Putamen (tissue), 1 donor: ENCODE measurements at places on chromosomes 5 and 9.

DNA sequence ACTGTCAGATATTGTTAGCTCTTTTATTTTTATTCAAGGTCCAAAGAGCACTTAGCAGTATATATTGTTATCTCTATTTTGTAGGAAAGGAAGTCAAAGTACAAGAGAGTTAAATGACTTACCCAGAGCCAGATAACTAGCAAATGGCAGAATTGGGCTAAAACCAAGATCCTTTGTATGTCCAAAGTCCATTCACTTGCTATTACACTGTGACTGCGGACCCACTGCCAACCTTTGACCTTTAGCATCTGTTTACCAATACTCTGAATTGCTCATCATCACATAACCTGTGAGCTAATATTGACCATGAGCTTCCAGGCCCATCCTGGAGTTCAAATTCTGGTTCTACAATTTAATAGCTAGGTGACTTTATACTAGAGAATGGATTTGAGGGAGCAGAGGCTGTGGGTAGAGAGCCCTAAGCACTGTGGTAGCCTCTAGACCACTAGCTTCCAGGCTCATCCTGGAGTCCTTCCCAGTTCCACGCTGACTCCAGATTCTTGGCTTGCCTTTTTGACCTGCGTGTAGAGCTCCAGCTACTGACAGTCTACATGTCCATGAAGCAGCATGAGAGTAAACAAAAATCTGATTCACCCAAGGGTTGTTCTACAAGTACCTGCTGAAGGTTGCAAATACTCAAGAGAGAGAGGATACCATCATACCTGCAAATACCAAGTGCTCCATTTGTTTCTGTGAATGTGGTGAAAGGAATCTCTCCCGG lies 424.0 kb downstream of the SH3GL2 start:
- no peak for DNase-seq

DNA sequence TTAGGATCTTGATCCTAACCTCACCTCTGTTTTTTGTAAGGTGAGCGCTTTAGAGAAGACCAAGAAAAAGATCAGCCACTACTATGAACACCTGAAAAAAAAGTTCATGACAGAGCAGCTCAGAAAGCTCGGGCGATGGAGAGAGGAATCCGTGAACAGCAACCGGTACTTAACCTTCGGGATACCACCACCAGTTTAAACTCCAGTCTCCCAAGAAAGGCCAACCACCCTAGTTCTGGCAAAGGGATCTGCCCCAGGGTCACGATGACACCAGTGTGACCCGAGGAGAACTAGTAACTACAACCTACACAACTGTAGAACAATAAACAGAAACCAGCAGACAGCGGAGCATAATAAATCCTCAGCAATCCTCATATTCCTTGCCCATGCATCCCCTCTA lies 8.5 kb downstream of the C5orf52 start:
- no peak for DNase-seq

- DNase-seq: no peak
These were observed 152.7 kb upstream of the SGCD start for GRCh38 chr5:156174225-156174624.

DNA sequence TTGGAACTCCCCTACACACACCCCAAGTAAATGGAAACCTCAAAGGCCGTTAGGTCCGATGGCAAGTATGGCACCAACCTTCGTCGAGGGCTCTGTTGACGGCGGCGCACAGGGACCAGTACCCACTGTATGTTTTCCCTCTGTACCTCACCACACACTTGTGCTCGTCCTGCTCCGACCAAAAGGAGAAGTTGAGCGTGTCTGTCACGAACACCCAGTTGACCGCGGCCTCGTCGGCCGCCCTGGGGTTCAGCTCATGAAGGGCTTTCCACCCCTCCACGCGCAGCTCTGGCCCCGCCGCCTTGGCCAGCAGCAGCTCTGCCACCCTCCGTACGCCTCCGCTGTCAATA lies 24.0 kb downstream of the HNRNPK start:
- DNase-seq: no peak

DNA sequence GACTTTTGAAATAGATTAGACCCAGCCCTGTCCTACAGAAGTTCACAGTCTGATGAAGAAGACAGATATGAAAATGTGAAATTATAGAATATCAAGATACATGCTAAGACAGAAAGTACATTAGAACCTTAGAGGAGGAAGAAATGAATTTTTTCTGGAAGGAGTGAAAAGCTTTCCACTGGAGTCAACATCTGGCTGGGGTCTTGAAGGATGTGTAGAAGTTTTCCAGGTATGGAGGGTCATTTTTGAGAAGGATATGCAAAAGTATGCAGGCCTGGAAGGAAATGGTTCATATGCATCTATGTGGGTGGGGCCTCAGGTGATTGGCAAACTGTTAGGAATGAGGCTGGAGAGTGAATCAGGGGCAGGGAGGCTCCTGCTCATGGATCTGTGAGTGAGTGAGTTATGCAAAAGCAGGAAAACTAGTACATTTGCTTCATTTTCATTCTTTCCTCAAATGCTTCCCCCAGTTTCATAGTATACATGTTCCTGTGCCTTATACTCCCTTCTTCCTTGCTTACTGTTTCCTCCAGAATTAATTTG lies 142.3 kb downstream of the GRIA1 start:
- no peak for DNase-seq

- no peak for DNase-seq
These were observed 525.0 kb downstream of the NR2F1-AS1 start for GRCh38 chr5:93055971-93056370.

DNA sequence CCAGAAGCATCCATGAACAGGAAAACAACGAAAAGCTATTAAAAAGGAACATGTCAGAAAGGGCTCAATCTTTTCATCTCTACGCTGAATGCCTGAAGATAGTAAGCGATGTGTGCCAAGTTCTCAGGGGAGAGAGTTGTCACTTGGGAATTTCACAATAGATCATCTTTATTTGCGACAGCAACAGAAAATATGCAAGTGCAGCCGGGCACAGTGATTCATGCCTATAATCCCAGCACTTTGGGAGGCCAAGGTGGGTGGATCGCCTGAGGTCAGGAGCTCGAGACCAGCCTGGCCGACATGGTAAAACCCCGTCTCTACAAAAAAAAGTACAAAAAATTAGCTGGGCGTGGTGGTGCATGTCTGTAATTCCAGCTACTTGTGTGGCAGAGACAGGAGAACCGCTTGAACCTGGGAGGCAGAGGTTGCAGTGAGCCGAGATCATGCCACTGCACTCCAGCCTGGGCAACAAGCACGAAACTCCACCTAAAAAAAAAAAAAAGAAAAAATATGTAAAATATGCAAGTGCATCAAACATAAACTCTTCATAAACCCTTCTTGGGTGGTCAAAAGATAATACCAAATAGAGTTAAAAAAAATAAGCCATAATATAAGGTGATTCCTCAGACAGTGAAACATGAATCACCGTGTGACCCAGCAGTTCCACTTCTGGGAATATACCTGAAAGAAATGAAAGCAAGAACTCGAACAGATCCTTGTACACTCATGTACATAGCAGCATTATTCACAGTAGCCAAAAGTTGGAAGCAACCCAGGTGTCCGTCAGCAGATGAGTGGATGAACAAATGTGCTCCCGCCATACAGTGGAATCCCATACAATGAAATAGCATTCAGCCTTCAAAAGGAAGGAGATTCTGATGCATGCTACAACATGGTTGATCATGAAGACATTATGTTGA lies 16.2 kb downstream of the SFXN1 start:
- no peak for DNase-seq

- no peak for DNase-seq
These were observed 70.5 kb downstream of the PPARGC1B start for GRCh38 chr5:149800633-149801032.

- DNase-seq: no peak
These were observed 87.5 kb downstream of the GPR21 start for GRCh38 chr9:123120953-123121352.

DNA sequence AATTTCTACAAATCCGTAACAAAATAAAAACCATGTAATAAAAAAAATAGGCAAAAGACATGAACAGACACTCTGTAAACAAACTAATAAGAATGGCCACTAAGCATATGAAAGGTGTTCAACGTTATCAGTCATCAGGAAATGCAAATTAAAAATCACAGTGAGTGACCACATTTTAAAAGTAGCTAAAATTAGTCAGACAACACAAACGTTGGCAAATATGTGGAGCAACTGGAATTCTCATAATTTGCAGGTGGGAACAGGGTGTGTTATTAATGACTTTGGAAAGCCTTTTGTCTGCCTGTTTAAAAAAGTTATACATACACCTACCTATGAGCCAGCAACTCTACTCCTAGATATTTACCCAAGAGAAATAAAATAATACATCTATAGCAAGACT lies 164.4 kb downstream of the RMI1 start:
- DNase-seq: no peak

DNA sequence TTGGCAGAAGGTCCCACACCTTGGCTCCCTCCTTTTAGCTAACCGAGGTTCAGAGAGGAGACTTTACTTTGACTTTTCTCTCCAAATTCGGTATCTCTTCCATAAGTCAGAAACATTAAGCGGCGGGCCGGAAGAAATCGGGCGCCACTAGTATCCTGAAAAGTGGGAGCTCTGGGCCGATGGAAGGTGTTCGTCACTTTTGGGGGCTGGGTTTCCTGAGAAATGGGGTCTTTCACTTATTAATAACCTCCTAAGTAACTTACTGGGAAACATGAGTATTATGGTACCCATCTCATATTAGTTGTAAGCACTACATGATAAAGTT lies 716 bp downstream of the STX17 start:
- DNase-seq: no peak

- DNase-seq: no peak
These were observed 95.7 kb downstream of the AGTPBP1 start for GRCh38 chr9:85645909-85646627.
